Stimulated activated CD4-positive, alpha-beta T cell treated with anti-CD3 and anti-CD28 coated beads, TNF-alpha, amount 100 ng/mL, for 24 hours (primary cell): ENCODE measurements at places on chromosomes 7 and 10.

GRCh38 chr10:19845503-19846368 is 29.5 kb downstream of the PLXDC2 start:
- no peak for DNase-seq

DNA sequence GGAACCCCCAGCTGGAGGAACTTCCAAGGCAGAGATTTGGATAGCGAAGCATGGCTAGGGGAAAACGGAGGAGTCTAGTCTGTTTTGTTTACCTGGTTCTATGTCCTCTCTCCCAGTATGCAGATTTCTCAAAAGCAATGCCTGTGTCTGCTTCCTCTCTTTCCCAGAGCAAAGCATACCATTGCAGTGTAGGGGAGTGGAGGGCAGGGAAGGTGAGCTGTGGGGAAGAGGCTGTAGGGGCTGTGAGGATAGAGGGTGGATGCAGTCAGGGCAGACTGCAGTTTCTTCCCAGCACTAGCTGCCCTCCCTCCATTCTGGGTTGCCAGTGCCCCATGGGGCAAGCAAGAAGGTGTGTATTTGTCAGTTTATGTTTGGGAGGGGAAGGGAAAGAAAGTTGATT is 16.9 kb upstream of the TSPAN14 start:
- no peak for DNase-seq

- DNase-seq, result no peak
Observed at GRCh38 chr7:17030559-17030958, 148.8 kb upstream of the AGR3 start.

DNA sequence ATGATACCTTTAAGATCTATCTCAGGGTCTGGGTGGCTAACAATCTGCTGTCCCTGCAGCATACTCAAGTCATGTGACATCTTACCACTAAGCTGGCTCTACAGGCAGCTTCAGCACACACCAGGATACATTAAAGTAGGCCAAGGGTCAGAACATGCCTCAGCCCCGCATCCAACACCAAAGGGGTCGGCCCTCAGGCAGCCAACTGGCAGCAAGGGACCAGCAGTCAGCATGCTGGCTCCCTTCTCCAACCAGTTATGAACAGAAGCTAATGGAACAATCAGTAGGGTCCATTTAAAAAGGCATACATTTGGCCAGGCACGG is 37.1 kb downstream of the FAM53B start:
- no peak for DNase-seq

DNA sequence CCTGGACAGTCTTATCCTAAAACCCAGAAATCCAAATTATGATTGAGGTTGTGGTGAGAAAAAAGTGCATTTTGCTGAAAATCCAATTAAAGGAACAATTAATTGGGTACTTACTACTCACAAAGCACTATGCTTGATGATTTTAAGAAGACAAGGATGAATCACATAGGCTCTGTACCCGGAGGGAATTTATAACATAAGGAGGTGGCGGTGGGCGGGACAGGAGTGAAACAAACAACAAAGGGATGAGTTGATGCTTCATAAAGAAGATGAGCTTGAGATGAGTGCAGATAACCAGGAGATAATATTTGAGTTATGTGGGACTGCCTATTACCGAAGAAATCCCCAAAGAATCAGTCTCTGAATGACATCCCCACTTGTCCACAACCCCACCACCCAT is 171.1 kb upstream of the FZD8 start:
- DNase-seq, result no peak

DNA sequence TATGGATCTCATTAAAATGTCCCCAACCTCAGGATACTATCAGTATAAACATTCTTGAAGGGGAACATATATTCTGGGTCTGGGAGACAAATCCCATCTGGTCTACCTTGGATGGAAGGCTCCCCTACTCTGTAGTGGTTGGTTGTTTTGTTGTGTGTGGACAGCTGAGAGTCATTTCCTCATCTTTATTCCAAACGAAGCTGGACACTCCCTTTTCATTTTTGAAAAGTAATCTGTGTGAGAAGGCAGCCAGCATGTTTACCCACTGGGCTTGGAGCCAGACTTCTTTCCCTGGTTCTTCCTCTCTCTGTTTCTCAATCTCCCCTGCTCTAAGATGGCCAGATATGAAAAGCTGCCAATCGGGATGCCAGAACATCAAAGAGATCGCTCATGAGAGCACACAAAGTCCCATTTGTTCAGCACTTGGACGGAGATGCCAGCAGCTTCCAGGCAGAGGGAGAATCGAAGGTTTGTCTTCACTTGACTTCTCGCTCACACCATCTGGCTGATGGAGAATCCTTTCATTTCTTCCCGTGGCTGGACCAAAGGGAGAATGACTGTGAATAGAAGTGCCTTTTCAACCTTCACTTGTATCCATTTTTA is 108.1 kb upstream of the AGR3 start:
- no peak for DNase-seq

DNA sequence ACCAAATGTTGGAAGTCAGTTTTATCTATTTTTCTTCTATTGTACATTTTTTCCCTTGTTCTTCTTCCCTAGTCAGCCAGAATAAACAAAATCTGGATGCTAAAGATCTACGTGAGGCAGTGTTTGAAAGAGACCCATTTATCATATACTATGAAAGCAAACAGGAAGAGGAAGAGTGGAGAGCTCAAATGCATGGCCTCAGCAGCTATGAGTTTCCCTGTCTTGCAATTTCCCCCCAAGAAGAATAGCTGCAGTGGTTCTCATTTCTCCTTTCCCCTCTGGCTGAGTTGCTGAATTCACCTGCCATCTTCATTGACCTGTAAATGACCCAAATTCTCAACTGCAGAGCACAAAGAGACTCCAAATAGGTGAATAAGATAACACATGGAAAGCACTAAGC is 347.1 kb upstream of the NRP1 start:
- no peak for DNase-seq

GRCh38 chr7:70599446-70600190 is 532.3 kb upstream of the GALNT17 start:
- no peak for DNase-seq

DNA sequence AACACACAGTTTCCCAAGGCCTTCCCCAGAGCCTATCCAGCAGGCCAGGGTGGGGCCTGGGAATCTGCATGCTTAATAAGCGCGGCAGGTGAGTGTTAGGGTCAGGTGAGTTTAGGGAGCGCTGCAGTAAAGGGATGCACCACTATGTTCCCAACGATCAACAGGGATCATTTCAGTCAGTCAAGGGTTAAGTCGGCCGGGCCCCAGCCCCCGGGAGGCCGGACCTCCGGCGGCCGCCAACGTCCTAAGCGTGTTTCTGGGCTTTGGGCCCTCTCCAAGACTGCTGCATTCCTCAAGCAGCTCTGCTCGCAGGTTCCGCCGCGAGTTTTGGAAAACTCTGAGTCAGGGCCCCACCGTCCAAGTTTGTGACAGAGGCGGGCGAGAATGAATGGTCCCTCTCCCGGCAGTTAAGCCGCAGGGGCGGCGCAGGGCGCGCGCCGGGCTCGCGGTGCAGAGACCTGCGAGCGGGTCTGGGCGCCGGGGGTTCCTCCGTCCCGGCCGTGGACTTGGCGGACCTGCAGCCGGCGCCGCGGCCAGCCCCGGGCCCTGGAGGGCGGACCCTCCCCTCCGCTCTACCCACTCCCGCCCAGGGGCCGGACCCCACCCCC is 81.6 kb downstream of the ARHGAP22 start:
- DNase-seq, result no peak

- DNase-seq, result no peak
Observed at GRCh38 chr7:94364816-94365215, 29.9 kb upstream of the COL1A2 start.

- DNase-seq, result no peak
Observed at GRCh38 chr10:91103384-91104192, 116.9 kb upstream of the PCGF5 start.

DNA sequence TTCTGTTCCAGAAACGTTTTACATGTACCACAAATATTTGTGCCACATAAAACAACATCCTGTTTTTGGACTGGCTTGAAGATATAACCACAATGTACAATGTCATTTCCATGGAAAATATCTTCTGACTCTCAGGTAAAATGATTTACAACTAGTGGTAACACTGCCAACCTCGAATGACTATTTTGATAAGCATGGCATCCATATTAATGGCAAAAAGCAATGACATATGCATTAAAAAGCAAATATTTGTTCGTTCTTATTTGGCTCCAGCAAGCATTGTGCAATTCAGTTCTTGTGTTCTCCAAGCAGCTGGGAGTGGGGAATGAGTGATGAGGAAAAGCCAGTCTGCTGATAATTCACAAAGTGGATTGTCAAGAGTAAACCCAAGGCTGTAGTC is 289.0 kb downstream of the PLXDC2 start:
- no peak for DNase-seq

DNA sequence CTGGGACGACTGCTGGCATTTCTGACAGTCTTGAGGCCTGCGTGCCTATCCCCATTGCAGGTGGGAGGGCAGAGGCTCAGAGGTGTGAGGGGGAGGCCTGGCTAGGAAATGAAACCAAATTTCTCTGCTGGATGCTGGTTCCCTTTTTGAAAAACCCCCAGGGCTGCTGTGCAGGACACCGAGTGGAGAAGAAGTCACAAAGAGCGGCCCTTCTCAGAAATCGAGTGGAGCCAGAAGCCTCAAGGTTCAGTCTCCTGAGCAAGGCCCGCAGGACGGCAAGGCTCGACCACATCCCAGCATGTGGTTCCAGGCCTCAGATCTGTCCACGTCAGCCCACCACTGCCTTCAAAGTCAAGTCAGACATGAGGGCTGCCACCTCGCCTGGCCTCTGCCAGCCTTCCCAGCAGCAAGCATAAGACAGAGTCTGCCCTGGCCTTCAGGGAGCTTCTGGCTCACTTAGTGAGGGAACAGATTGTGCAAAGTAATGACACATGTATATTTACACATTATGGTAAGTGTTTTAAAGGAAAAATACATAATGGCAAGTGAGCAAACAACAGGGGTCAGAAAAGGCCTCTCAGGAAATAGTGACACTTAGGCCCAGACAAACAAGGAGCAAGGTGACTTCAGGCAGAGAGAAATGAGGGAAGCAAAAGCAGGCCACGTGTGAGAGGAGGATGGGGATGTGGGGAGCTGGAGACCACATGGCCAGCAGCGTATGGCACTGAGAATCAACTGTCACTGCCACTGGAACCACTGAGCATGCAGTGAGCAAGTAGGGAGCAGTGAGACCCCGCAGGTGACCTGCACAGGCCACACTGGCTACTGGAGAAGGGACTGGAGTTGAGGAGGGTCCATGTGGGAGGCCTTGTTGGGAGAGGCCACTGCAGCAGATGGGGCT is 86.7 kb downstream of the ARHGAP22 start:
- DNase-seq, result no peak

DNA sequence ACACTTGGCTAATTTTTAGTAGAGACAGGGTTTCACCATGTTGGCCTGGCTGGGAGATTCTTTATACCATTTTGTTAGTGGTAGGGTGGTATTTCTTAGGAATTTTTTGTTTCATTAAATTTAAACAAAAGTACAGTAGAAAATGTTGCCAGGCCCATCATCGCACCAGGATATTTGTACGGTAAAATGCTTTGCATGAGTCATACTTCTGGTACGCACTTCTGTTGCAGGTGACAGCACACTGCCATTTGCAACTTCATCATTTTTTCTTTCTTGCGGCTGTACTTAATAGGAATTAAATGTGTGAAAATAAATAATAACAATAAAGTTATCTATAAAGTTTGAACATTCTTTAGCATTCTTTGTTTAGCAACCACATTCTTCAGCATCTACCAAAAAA is 195.6 kb downstream of the SKAP2 start:
- no peak for DNase-seq

DNA sequence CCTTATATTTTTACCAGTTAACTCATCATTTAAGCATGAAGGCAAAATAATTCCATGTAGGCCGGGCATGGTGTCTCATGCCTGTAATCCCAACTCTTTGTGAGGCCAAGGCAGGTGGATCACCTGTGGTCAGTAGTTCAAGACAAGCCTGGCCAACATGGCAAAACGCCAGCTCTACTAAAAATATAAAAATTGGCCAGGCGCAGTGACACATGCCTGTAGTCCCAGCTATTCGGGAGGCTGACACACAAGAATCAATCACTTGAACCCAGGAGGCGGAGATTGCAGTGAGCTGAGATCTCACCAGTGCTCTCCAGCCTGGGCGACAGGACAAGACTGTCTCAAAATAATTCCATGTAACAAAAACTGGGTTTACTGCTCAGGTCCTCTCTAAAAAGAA is 18.3 kb downstream of the HNRNPA2B1 start:
- no peak for DNase-seq

DNA sequence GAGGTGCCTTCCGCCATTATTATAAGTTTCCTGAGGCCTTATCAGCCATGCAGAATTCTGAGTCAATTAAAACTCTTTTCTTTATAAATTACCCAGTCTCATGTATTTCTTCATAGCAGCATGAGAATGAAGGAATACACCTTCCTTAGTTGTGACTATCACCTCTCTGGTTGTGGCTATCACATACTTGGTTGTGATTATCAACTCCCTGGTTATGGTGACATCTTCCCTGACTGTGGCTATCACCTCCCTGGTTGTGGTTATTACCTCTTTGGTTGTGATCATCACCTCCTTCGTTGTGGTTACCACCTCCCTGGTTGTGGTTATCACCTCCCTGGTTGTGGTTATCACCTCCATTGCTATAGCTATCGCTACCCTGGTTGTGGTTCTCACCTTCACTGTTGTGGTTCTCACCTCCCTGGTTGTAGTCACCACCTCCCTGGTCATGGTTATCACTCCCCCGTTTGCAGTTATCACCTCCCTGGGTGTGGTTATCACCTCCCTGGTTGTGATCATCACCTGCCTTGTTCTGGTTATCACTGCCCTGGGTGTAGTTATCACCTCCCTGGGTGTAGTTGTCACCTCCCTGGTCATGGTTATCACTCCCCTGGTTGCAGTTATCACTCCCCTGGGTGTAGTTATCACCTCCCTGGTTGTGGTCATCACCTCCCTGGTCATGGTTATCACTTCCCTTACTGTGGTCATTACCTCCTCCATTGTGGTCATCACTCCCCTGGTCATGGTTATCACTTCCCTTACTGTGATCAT is 105.9 kb downstream of the GPR26 start:
- no peak for DNase-seq

DNA sequence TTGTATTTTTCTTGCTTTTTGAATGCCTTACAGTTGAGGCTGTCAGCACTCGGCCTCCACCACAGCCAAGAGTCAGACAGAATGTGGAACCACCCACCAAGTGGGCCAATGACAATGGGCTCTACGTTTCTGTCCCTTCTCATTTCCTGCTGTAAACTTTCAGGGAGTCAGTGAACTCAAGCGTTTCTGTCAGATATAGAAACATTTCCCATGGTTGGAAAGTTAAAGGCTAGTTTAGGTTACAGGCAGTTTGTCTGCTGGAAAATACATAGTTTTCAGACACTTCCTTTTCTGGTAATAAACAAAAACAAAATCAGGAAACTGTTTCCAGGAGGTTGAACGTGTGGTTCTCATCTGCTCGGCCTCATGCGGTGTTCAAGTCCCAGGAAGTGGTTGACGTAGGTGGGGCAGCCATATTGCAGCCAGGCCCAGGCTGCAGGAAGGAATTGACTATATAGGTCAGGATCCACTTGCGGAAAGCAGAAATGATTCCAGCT is 245.1 kb downstream of the CAMK1D start:
- DNase-seq, result no peak

GRCh38 chr10:80253266-80253962 is 36.0 kb downstream of the MAT1A start:
- no peak for DNase-seq

- no peak for DNase-seq
Observed at GRCh38 chr10:86104611-86105145, 261.9 kb downstream of the GRID1 start.

GRCh38 chr10:62614389-62615157 is 189.9 kb upstream of the ADO start:
- no peak for DNase-seq

- DNase-seq, result no peak
Observed at GRCh38 chr7:114533131-114533530, 118.5 kb downstream of the FOXP2 start.

- DNase-seq, result no peak
Observed at GRCh38 chr10:87740254-87740655, 77.8 kb downstream of the ATAD1 start.

GRCh38 chr10:30827531-30828120 is 198.1 kb upstream of the LYZL2 start:
- no peak for DNase-seq
